ENCODE measurements at places on chromosomes 1 and 21.

GRCh38 chr1:76074321-76075187 is at the start of gene ST6GALNAC3:
ST6GALNAC3 (plus strand) TSS chr1:76074746.
- DNase-seq: no peak

GRCh38 chr1:201887116-201887866 is 1.4 kb upstream of the SHISA4 start:
- no peak for DNase-seq

DNA sequence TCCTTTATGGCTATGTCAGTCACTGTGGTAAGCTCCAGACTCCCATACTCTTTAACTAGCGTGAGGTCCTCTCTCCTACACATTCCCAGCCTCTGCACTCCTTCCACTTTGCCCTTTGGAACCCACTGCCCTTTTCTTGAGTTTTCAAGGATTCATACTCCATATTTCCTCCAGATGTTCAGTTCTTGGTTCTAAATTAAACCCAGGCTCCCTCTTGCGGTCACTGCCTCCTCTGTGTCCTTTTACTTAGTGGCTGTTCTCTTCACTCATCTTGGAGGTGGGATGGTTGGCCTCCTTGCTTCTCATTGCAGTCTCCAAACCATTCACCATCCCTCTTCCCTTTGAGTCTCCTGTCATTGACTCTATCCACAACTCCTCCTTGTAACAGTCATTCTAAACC is 208.1 kb downstream of the TGFB2 start:
- DNase-seq: no peak

- no peak for DNase-seq
Observed at GRCh38 chr1:157968508-157968907, 24.9 kb upstream of the KIRREL1 start.

DNA sequence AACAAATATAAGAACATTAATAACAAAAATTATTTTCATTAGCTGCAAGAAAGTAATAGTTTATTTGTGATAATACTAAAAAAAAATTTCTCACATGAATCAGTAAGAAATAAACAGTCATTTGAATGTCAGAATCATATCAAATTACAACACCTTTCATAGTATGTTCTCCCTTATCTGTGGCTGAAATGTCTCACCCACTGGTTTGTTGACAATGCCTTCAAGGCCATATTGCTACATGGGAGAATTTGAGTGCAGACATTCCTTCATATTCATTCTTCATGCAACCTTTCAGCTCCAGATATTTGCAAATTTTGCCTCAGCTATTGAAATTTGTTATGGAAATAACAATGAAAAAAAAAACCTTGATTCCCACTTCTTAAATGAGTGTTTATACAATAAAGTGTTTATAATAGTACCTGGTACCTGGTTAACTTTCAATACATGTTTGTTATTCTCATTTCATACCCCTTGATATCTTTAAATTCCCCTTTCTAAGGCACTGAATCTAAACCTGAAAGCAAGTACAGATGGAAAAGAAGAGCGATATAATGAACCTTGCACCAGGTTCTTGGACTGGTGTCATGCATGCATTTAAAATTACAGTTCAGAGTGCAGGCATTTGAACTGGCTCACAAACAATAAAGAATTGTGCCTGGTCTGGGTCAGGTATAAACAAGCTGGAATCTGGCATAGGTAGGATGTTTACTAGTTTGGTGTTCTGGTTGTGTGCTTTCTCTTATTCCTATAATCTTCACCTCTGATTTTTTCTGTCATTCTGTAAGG is 242.2 kb upstream of the ADGRL2 start:
- no peak for DNase-seq

GRCh38 chr1:68174738-68175113 is 57.6 kb downstream of the WLS start:
- no peak for DNase-seq

- DNase-seq: no peak
Observed at GRCh38 chr1:197140121-197140520, 6.3 kb downstream of the ASPM start.

DNA sequence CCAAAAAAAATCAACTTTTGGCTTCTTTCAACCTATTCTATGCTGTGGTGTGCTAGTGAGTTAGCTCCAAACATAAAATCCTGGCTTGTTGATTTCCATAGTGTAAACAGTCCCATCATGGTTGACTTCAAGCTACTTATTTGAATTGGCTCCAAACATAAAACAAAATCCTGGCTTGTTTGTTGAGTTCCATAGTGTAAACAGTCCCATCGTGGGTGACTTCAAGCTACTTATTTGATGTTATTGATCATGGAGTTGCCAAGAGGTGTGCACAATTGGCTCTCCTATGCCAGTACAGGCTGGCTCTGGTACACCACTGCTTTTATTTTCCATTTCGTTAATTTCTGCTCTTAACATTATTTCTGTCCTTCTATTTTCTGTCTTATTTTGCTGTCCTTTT is 1.8 kb upstream of the COA6 start:
- no peak for DNase-seq

DNA sequence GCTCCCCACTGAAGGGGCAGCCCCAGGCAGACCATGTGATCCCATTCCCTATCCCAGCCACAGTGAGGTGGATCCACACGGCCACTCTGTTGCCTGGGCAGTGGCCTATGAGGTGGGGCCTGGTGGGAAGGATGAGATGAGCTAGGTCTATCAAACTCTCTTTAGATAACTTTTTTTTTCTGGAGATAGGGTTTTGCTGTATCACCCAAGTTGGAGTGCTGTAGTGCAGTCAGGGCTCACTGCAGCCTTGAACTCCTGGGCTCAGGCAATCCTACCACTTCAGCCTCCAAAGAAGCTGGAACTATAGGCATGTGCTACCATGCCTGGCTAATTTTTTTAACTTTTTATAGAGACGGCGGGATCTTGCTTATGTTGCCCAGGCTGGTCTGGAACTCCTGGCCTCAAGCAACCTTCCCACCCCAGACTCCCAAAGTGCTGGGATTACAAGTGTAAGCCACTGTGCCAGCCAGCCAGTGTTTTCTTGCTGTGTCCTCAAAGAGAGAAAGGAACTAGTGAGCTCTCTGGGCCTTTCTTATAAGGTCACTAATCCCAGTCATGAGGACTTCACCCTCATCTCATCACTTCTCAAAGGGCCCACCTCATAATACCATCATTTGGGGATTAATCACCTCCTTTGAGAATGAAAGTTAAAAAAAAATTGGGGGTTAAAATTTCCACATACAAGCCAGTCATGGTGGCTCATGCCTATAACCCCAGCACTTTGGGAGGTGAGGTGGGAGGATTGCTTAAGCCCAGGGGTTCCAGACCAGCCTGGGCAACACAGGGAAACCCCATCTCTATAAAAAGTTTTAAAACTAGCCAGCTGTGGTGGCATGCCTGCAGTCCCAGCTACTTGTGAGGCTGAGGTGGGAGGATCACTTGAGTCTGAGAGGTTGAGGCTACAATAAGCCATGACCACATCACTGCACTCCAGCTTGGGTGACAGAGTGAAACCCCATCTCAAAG is 36.6 kb downstream of the H3-3A start:
- DNase-seq: no peak

DNA sequence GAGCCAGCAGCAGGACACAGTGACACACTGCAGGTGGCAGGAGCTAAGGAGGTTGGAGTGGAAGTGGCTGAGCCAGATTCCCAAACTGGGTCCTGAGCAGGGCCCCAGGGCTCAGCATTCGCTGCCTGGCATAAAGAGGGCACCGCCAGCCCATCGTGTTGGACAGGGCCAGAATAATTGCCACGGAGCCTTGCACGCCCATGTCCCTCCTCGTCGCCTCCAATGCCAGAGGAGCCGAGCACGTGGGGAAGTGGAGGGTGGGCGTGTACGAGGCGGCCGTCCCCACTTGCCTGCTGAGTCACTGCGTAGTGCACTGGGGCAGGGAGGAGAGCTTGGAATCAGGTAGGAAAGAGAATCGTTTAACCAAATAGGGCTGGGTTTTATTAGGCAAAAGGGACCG is 26.1 kb upstream of the LRRC47 start:
- no peak for DNase-seq

DNA sequence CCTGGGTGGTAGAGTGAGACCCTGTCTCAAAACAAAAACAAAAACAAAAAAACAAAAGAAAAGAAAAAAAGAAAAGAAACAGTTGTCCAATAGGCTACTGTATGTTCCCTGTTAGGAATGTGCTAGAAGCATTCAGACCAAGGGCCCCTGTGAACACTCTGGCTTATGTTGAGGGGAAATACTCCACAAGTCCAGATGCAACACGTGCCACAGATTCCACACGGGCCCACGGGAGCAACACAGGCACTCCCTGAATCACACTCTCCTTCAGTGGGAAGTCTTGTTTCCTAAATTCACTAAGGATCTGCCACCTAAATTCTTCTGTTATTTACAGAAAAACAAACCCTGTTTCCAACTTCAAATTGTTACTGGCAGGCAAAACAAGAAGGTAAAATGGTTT is 291.1 kb downstream of the PCP4 start:
- DNase-seq: no peak

DNA sequence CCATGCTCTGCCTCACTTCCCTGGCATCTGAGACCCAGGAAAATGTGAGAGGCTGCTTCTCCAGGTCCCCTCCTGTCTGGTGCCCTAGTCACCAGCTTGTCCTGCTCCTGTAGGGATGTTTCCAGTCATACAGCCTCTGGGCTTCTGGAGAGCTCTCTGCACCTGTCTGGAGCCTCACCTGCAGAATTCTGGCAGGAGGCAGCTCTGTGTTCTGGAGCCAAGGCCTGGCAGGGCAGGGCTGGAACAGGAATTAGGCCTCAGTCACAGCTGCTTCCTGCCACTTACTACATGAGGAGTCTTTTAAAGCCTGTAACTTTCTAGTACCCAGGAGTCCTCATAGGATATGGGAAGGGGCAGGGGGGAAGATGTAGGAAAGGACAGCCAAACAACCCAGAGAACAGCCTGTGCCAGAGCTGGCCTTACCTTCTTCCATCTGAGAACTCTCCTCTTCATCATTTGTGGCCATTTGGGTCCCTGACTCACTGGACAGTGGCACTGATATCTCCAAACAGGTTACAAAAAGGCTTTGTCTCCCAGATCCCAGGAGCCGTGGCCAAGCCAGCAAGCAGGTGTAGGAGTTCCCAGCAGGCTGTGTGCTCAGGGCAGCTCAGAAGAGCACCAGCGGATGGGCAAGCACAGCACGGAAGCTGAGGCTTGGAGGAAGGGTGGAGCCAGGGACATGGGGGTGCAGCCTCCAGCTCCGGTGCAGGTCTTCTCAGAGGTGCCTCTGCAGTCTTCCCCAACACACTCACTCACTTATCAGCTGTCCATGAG is 31.4 kb upstream of the ARTN start:
- DNase-seq: no peak

DNA sequence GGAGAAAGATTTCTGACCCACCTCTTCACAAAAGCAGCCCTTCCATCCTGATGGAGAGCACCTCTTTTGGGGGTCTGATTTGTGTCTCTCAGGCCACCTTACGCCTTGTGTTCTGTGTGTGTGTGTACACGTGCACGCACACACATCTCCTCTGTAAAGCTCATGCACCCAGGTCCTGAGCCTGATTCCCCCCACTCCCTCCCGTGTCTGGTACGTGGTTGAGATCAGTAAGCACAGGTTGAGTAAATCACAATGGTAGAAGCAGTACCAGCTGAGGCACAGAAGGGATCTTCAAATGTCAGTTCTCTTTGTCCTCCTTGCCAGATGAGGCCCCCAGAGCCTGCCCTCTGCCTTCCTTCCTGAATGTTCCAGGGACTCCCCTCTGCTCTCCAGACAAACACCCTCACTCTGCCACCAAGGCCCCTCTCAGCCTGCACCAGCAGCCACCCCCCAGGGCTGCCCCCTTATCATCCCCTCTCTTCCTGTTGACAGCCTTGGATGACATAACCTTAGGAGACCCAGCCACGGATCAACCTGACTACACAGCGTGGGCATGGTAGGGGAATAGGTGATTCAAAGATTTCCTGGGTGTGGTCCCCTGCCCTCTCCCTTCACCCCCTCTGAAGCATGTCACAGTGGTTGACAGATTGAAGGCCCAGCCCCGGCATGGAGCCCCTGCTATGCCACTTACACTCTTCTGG is 112.8 kb downstream of the HIVEP3 start:
- DNase-seq: no peak

- no peak for DNase-seq
Observed at GRCh38 chr1:28718586-28719331, 18.0 kb upstream of the YTHDF2 start.

DNA sequence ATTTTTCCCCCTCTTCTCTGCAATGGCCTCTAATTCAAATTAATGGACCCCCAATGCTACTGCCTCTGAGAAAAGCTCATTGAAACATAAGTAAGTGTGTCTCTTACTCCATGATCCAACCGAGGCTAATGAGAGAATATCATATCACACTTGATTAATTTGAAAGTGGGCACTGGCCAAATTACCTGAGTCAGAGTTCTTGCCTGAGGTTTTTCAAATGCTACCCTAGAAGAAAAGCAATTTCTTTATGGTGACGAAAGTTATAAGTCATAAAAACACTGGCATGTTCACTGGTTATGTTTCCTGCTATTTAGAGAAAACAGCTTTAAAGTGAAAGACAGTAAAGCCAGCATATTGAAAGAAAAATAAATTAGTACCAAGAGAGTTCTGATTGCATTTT is 368.8 kb upstream of the TMPRSS15 start:
- DNase-seq: peak; percentile 11

DNA sequence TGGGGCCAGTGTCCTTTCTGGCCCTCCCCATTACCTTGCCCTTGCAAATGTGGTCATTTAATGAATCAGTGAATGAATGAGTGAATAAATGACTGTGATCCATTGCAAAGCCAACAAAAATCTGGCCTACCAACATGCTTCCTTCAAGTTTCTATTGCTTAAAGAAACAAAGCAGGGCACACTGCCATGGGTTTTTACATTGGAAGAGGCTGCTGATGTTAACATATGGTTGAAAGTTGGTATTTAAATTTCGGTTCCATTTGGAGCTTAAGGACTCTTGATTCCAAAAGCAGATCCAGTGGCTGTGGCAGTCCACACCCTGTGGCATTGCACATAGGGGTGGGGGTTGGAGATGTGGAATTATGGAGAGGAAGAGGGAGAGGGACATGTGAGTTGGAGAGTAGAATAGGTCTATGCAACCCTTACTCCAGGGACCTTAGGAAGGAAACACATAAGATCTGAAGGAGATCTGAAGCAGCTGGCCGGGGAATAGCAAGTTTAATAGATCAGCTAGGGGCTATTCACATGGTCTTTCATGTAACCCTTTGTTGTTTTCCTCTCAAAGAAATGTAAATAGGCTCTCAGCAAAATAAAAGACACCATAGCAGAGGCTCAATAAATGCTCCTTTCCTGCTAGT is 7.2 kb downstream of the ABCA4 start:
- DNase-seq: no peak

DNA sequence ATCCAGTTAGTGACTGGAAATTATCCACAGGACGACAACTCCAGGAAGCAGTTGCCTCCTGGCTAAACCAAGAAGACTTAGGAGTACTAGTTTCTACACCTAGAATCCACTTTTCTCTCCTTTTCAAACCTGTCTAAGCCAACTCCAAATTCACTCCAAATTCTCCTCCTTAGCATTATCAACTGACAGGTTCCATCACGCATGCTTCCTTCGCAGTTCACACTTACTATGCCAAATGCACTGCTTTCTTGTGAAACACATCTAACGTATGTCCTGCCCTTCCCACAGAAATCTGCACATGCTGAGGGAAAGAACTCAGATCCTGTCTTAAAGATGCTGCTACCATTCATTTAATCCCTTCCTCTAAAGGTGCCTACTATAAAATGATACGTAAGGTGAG is 225.9 kb downstream of the RERE start:
- no peak for DNase-seq

All from non-pigmented ciliary epithelial cell (primary cell).